ENCODE measurements at places on chromosomes 5 and 9.

GRCh38 chr5:102670224-102670836 is 84.8 kb upstream of the PAM start:
- no peak for DNase-seq

- peak; percentile 22 for DNase-seq
Observed at GRCh38 chr9:33372900-33373299, 29.5 kb downstream of the AQP7 start.

DNA sequence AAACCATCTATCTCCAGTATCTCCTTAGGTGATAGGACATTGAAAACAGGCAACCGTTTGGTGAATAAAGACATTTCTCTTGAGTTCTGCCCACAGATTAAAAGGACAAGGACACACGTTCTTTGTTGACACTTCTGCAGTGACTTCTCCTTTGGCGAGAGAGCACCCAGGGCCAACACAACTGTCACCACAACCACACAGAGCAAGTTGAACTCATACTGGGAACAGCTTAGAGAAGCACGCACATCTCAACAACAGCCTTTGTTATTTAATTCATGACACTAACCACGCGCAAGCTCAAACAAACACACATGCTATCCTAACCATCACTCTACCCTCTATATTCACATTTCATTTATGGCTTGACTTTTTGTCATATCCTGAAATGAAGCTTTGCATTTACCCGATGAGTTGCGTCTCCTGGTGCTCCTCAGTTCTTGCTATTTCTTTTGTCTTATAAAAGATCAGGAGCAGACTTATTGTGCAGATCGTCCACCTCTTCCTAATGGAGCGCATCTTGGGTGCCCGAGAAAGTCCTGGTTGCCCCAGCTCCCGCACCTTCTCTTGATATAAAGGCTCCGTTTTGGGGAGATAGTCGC is 543 bp downstream of the ST8SIA4 start:
- DNase-seq: no peak

DNA sequence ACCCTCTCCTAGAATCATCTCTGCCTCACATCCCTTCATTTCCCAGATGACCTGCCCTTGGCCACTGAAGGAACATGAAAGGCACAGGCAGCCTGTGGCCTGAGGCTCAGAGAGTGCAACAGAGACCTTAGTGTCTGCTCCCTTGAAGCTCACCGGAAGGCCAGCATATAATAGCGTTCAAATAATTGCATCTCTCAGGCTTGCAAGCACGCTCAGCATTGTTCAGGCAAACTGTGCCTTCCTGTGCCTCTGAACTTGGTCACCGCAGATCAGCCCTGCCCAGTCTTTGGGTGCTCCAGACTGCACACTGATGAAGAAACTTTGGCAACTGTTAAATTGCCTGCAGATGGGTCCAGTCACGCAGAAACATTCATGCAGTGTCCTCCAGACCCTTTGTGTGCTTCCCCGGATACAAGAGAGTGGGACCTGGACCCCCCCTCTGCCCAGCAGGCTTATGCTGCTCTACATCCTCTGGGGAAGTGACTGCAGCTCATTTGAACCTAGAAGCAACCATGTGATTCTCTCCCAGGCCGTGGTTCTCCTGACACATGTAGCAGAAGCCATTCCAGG is 216.0 kb upstream of the ANKRD55 start:
- no peak for DNase-seq

DNA sequence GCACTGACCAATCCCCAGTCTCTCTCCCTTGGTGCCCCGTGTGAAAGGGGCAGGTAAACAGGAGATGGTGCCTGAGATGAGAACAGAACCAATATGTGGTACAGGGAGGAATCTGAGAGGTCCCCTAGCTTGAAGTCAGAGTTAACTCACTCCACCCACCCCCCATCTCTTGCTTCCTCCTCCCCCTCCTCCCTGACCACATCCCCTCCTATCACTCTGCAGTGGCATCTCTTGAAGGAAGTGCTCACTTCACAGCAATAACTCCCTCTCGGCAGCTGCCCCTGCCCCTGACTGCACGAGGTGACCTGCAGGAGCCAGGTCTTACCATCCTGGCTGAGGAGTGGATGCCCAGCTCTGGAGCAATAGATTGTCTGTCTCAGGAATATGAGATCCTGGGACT is 224.0 kb downstream of the GAS1 start:
- no peak for DNase-seq

DNA sequence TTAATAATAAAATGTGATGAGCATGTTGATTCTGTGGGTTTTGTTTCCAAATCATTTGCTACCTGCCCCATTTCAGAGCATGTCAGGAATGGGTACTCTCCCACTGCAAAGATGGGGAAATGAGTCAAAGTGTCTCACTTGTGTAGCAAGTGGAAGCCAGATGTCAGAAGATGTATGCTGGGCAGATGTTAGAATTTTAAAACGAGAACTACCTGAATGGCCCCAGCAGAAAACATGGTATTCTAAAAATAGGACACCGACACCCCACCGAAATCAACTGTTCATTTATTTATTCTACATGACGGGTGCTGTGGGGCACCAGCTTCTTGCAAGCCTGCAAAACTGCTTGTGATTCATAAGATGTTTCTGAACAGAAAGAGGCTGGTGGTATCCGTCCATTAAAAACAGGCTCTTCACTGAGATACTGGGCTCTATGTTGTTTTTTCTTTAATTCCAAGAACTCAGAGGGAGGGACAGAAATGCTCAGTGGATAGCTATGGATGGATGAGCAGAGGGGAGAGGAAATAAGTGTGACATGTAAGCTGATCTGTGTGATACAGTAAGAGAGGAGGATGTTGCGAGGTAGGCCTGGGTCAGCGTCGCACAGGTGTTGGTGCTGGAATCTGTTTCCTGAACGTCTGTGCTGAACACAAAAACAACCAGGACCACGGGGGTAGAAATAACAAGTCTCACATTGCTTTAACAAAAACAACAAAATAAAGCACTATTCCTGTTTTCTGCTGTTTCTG is 157.2 kb downstream of the EFNA5 start:
- no peak for DNase-seq

GRCh38 chr5:157282150-157282549 is 16.2 kb downstream of the CYFIP2 start:
- DNase-seq: no peak

GRCh38 chr5:149854866-149855265 is 89.7 kb downstream of the PDE6A start:
- no peak for DNase-seq

GRCh38 chr5:33690374-33691135 is 201.2 kb downstream of the ADAMTS12 start:
- no peak for DNase-seq

DNA sequence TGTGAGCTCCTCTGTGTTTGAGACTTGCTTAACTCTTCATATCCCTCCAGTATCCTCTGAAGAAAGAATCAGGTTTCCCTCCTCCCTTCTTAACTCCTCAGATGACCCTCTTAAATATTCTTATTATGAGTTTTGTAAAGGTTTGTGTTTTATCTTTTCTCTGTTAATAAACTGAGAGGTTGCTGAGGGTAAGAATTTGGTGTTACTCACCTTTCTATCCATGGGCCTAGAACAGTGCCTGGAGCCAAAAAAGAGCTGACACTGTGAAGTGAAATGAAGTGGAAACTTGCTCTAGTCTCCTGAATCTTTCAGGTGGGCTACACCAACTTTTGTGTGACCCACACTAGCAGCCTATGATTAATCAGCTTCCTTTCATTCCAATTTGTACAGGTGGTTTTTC is 208.4 kb downstream of the CSNK1G3 start:
- no peak for DNase-seq

DNA sequence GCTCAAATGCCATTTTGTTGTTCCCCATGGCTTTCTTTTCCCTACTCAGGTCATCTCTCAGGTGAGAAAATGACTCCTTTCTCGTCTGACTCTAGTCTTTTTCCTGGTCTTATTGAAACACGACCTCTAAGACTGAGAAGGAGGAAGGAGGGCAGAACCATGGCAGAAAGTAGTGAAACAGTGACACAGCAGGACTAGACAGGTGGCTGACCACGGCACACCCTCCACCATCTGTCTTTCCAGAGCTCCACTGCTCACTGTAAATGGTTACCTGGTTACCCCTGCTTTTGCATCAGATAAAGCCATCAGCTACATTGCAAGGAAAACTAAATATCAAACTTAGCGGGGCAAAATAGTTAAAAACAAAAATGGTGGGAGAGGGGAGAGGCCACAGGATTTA is 30.9 kb downstream of the NR4A3 start:
- no peak for DNase-seq

DNA sequence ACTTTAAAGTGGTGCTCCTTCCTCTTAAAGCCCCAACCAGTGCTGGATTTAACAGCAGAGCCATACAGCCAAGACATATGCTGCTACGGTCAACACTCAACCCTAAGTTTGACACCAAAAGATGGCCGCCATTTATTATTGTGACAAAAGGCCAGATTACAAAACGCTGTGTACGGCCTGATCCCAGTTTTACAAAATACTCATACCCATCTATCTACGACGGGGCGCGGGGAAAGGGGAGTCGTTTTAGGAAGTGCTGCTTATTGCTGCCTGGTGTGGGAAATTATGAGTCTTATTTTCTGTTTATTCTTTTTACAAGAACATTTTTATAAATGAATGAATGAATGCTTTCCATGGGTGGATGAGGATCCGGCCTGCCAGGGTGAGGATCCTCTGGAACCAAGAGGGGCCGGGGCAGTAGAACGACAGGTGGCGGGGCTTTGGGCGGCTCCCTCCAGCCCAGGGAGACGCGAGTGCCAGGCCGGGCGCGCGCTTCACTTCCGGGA is 457 bp upstream of the IDNK start:
- no peak for DNase-seq

- no peak for DNase-seq
Observed at GRCh38 chr9:80282766-80283165, 711.0 kb downstream of the TLE4 start.

GRCh38 chr5:178242416-178242815 is 9.8 kb upstream of the PHYKPL start:
- no peak for DNase-seq

- no peak for DNase-seq
Observed at GRCh38 chr5:81105261-81105877, 127.8 kb upstream of the CKMT2 start.

DNA sequence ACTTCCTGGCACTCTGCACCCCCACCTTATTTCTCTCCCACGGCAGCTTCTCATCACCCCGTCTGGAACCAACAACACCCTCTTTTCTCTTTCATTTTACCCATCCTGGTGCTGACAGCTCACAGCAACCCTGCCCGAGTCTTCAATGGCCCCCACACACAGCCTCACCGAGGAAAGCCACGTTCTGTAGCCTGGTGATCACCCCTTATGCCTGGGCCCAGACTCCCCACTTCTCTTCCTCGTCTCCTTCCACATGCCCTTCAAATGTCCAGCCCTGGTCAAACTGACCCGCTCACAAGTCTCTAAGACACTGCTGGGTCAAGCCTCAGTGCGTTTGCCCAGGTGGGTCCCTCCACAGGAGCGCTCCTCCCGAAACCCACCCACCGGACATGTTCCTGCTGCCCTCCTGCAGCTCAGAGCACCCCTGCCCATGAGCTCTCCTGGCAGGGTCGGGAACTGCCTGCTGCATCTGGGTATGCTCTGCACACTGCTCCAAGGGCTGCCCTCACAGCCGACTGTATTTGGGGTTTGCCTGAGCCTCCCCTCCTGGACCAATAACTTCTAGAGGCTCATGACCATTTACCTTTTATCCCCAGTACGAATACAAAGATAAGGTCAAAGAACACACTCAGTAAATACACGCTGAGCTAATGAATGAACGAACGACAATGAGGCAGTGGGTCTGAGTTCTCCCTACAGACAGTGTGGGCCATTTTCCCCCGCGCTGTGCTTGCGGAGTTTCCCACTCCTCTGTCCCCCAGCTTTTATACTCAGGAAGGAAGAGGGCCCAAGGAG is 154.7 kb upstream of the PHYKPL start:
- no peak for DNase-seq

GRCh38 chr5:176438959-176439757 is 9.0 kb upstream of the FAF2 start:
- no peak for DNase-seq

- DNase-seq: no peak
Observed at GRCh38 chr9:121098567-121099198, 23.9 kb downstream of the CNTRL start.

- peak; percentile 30 for DNase-seq
Observed at GRCh38 chr9:134963546-134963945, 45.8 kb upstream of the FCN1 start.

- no peak for DNase-seq
Observed at GRCh38 chr5:140182803-140183367, 7.9 kb downstream of the CYSTM1 start.

DNA sequence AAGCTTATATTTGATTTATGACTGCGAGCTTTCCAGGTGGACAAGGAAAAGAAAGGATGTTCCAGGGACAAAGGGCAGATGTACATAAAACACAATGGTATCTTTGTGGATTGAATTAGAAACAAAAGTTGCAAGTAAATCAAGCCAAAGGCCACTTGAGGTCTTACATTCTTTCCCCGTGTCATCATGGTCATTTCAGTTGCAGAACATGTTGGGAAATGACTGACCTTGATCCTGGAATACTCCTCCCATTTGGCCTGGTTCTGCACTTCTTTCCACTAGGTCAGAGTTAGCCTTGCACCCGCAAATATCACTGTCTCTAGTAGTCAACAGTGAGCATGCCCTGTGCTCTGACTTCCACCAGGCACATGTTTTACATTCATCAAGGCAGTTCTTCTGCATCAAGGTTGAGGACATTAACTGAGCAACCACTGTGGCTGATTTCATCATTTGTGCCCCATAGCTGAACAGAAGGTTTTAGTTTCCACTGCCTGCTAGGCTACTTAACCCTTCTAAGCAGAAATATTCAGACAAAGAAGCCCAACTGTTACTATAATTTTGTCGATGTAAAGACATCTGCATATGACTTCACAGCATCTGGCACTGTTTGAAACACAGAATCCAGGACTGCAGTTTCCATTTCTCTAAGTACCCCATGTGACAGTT is 1161.7 kb upstream of the DMAC1 start:
- peak; percentile 88 for DNase-seq

GRCh38 chr9:87286506-87286905 is 211.2 kb upstream of the DAPK1 start:
- DNase-seq: no peak

DNA sequence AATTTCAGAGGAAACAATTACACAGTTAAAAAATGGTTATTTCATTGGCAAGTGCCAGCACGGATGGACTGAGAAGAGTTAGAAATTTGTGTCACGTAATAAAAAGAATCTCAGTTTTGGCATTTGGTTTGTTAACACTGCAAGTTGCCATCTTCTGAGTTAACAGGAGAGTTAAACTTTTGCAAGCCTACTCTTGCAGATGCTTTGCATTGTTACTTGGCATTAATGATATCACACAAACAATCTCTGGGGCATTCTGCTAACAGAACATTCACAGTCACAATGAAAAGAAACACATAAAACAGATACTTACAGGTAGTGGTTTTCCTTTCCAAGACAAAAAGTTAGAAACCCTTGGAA is 647 bp downstream of the FREM1 start:
- DNase-seq: no peak

Data from left lobe of liver (tissue), 2 donors.